ENCODE measurements at places on chromosomes 12 and 14.
A peak's percentile ranks its signal among the peaks of the same experiment; 100 is the strongest.

DNA sequence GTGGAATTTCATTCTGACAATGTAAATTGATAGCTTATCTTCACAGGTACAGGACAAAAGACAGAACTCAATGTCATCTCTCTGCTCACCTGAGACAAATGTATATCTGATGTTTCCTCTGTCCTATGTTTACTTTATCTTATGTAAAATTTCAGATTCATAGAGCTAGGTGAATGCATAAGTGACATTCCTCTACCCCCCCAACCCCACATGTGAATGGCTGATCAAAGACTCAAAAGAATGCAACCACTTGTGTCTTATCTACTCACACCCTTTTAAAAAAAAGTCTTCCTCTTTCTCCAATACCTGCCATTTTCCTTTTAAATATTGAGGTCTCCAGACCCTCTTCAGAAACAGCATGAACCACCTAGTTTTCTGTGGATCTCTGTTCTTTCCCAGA, 736.6 kb upstream of the SEL1L start:
- DNase-seq = no peak

DNA sequence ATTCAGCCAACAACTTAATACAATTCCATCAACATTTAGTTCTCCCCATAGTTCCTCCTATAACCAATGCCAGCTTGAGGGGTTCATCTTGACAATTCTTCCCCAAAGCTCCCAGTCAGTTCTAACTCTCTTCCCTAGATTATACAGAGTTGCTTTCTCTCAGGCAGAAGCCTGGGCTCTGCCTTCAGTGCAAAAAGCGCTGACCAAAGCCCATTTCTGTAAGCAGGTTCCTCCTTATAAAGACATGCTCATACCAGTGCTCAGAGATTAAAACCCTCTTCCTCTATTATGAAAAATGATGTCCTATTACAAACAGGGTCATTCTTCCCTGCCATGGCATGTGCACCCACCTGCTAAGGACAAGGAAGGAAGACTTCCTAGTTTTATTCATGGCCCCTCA, 16.2 kb downstream of the SPIC start:
- no peak for DNase-seq

GRCh38 chr12:41992022-41992421, 152.7 kb downstream of the GXYLT1 start:
- no peak for DNase-seq

DNA sequence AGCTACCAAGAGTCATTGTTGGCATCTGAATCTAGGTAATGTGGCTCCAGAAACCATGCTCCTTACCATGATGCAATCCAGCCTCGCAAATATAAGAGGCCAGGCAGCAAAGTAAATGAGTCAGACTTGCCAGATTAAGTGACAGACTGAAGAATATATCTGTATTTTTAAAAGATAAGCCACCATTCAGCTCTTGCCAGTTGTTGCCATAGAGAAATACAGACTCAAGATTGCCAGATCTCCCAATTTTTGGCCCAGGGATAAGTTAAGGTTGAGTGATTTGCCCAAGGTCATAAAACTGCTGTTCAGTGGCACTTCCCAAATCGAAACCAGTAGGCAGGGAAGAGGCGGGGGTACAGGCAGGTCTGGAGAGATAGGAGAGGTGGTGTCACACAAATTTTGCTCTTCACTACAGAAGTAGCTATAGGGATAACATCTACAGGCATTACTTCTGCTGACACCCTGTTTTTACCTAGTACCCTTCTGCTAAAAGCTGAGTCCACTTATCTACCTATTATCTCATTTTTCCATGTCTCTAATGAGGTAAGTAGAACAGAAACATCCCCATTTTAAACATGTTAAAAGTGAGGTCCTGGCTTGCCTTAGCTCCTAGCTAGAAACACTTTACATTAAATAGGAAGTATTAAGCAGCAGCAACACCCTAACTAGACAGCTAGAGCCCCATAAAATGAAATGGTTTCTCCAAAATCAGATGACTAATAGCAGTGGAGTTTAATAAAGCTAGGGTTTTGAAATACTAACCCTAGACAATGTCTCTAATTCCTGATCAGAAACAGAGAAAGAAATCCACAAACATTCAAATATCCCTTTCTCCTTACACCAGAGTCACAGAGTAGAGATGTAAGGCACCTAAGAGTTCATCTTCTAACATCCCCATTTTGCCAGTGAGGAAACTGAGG, 19.5 kb downstream of the DCAF5 start:
- peak; percentile 74 for DNase-seq

DNA sequence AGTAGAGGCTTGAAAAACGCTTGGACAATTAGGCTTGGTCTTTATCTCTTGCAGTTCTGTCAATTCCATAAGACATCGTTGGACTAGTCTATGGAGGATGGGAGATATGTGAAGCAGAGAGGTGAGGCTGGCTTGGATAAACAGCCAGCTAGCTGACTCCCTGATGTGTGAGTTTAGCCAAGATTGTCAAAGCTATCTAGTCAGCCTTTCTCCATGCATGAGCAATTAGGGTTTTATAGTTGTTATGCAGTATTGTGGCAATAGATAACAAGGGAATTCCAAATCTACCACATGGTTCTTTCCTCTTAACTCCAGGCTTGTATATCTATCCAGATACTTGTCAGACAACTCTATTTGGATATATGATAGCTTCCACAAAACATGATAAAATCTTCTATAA, 153.6 kb upstream of the NRXN3 start:
- no peak for DNase-seq

- DNase-seq = no peak
Measured at GRCh38 chr14:24964048-24964447, 85.9 kb downstream of the STXBP6 start.

GRCh38 chr12:124143726-124144125, 151.2 kb upstream of the RFLNA start:
- no peak for DNase-seq

DNA sequence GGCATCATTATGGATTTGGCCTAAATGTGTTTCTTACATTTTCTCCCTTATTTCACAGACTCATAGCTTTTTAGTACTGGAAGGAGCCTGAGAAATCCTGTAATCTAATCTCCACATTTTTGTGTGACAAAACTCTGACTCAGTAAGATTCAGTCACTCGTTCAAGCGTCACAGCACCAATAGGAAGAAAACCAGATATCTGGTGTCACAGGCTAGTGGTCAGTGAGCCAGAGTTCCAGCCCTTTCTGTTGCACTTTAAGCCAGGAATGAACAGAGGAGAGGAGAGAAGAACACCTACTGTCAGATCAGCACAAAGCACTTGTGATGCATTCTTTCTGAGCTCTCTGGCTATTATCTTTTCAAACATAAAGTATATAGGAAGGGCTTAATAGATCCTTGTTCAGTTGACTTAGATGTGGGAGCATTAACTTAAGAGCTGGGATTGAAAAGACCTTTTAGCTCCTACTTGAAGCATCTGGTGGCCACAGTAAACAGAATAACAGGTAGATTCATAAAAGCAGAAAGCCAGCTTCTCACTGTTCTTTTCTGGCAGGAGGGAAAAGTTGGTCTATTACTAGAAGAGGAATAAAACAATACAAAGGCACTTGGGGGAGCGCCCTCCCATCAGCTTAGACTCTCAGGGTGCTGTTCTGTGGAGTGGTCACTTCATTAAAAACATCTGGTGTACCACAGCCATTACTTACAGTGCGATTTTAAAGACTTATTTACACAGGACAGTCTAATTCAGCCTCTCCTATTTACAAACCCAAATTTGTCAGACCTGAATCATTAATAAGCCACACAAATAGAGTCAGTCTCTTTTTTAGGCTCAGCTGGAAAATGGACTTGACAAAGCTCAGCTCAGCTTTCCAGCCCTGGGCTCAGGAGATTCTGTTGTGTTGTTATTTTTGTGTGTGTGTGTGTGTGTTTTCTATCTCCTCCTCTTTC, 12.2 kb upstream of the NID2 start:
- DNase-seq = peak; percentile 55

GRCh38 chr14:44372807-44373489, 134.1 kb downstream of the FSCB start:
- DNase-seq = no peak

GRCh38 chr12:16482726-16483125, 123.2 kb downstream of the LMO3 start:
- DNase-seq = no peak

- no peak for DNase-seq
Measured at GRCh38 chr12:122981587-122982476, 1.4 kb downstream of the ARL6IP4 start.

GRCh38 chr14:102728501-102728900, 48.7 kb upstream of the TRAF3 start:
- DNase-seq = no peak

DNA sequence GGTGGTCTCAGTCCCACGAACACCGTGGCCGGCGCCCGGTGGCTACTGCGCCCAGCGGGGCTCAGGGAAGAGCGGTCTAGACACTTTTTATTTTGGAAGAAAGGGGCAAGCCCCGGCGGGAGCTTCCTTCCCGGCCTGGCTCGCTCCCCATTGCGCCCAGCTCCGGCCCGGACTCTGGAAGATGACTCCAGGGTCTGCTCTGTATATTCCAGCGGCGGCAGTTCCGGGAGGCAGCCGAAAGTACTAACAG, 225.1 kb upstream of the CRY1 start:
- DNase-seq = no peak

DNA sequence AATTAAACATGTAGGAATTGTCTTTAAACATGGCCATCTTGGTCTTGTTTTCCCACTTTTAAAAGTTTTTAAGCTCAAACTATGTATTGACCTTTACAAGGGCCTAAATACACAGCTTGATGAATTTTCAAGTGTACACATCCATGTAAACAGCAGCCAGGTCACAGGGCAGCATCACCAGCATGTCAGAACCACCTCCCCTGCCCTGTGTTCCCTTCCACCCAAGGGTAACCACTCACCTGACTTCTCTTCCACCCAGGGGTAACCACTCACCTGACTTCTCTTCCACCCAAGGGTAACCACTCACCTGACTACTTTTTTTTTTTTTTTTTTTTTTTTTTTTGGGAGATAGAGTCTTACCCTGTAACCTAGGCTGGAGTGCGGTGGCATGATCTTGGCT, 4.6 kb downstream of the FBXW8 start:
- no peak for DNase-seq

DNA sequence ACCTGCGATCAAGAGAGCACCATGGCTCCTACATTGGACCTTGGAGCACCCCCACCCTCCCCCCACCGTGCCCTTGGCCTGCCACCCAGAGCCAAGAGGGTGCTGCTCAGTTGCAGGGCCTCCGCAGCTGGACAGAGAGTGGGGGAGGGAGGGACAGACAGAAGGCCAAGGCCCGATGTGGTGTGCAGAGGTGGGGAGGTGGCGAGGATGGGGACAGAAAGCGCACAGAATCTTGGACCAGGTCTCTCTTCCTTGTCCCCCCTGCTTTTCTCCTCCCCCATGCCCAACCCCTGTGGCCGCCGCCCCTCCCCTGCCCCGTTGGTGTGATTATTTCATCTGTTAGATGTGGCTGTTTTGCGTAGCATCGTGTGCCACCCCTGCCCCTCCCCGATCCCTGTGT, 1.8 kb upstream of the RNU7-1 start:
- no peak for DNase-seq

DNA sequence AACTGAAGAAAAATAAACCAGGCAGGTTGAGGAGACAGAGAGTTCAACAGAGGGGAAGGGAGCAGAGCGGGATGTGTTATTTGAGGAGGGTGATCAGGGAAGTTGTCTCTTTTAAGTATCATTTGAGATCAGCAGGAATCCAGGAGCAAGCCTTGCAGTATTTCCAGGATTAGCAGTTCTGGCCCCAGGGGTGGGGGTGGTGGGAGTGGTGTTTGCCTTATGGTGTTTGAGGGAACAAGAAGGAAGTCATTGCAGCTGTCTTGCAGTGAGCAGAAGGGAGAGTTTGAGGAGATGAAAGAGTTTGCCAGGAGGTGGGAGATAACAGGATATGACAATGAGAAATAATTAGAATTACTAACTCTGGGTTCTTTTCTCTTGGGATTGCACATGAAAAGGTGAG, 418.6 kb downstream of the NELL2 start:
- DNase-seq = no peak

DNA sequence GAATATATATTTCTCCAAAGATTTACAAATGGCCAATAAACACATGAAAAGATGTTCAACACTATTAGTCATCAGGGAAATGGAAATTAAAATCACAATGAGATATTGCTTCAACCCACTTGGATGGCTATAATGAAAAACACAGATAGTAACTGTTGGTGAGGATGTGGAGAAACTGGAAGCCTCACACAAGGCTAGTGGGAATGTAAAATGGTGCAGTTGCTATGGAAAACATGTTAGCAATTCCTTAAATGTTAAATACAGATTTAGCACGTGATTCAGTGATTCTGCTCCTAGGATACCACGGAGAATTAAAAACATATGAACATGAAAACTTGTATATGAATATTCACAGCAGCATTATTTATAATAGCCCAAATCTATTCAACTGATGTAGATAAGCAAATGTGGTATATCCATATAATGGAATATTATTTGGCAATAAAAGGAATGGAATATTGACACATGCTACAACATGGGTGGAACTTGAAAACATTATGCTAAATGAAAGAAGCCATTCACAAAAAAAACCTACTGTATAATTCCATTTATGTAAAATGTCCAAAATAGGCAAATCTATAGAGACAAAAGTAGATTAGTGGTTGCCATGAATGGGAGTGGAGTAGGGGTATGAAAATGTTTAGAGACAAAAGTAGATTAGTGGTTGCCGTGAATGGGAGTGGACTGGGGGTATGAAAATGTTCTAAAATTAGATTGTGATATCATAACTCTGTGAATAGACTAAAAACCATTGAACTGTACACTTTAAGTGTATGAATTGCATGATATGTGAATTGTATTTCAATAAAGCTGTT, 227.1 kb upstream of the DDHD1 start:
- no peak for DNase-seq

DNA sequence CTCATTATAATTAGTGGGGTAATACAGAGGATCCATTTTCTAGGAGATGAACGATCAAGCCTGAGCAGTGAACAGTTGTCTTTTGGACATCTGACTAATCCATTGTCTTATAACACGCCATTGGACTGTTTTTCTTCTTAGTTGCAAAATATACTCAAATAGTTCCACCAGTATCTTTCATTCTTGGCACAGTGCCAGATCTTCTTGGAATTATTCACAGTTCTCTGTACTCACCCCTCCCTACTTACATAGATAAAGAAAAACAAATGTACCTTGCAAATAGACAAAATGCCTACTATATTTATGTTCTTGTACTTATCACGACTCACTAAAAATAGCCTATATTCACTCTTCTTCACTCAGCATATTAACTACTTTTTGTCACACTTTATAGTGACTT, 3.8 kb downstream of the CBLN3 start:
- DNase-seq = peak; percentile 84

GRCh38 chr12:94930216-94930654, 73.3 kb downstream of the NDUFA12 start:
- no peak for DNase-seq

GRCh38 chr14:21018286-21018685, 6.6 kb downstream of the NDRG2 start:
- no peak for DNase-seq

DNA sequence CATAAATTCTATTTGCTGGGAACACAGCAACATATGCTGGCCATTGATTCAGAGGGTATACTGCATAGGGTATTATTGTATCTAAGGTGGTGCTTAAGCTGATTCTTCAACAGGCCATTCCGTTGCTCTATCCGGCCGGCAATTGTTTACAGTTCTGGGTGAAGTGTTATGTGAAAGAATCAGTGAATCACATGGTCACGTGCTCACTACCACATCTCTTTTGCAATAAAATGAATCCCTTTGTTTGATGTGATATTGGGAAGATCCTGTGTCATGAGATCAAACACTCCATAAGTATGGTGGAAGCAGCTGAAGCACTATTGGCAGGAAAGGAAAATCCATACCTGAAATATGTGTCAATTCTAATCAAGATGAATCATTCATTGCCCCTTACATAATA, 7.6 kb upstream of the USP15 start:
- DNase-seq = peak; percentile 64

GRCh38 chr14:104140213-104140462, 1.8 kb downstream of the KIF26A start:
- DNase-seq = no peak
